ENCODE measurements at places on chromosomes 3 and 15.

DNA sequence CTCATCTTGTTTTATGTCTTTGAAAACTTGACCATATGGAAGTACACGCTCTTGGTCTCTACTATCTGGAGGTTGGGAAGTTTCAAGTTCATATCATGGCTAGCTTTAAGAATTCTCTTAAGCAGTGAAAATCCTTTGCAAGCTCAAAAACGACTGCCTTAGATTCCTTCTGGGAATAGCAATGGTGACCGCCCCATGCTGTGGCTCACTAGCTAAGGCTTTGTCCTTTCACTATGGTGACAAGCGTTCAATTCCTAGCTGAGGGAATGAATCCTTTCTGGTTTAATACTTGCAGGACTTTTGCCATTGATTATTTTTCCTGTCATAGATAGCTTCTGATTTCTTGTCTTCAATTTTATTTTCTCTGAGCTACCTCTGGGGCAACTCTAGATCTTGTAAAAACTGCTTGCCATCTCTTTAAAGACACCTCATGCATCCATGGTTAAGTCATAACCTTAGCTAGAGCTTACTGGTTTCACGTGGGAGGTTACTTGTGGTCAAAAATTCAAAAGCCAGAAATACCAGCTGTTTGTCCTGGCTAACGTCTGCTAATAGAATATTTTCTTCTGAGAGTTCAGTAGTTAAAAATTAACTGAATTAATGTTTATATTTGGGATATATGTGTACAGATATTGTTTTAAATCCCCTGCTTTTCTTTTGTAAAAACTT is 673.4 kb upstream of the CBLB start:
- no peak for DNase-seq

DNA sequence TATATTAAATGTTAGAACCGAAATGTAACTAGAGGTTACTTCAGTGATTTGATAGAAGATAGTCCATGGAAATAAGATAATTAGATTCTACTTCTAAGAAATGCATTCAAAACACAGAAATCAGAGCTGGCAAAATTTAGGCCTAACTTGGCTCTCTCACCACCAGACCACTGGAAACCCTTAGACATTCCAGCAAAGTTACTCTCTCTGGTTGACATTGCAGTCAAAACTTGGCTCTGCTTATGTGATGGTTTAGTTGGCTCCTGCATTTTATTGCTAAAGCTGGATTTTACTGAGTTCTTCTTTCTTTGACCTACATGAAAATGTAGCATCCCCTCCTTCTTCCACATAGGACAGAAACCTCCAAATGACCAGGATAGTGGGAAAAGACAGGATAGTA is 35.4 kb upstream of the CBLB start:
- no peak for DNase-seq

DNA sequence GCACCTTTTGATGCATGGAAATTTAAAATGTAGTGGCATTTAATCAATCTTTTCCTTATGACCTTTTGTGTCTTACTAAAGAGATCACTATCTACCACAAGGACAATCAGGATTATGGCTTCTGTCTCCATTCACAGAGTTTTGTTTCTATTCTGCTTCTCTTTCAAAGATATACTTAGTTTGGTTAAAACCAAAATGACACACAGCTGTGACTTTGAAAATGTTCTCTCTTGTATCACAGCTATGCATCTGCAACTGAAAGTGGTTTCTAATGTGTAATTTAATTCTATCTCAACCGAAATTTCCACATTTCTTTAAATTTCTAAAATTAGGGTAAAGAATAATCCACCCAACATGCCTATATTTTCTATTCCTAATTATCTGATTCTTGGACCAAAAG is 27.7 kb downstream of the HLTF start:
- DNase-seq, result no peak

DNA sequence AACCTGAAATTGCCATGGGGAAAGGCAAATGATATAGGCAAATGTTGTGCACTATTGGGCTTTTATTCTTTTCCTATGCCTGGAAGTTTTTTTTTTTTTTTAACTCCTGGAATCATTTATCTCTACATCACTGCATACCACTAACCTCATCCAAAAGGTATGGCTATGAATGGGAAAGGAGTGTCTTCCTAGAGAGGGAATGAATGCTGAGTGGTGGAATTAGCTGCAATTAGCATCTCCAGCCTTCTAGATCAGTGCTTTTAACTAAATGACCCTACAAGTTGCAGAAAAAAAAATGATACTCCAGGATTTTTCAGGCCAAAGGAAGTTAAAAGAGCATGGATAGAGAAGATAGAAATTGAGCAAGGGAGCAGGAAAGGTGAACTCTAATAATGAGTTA is 429.8 kb upstream of the PDZRN3 start:
- no peak for DNase-seq

GRCh38 chr3:37240170-37240945 is 66.0 kb upstream of the LRRFIP2 start:
- no peak for DNase-seq

DNA sequence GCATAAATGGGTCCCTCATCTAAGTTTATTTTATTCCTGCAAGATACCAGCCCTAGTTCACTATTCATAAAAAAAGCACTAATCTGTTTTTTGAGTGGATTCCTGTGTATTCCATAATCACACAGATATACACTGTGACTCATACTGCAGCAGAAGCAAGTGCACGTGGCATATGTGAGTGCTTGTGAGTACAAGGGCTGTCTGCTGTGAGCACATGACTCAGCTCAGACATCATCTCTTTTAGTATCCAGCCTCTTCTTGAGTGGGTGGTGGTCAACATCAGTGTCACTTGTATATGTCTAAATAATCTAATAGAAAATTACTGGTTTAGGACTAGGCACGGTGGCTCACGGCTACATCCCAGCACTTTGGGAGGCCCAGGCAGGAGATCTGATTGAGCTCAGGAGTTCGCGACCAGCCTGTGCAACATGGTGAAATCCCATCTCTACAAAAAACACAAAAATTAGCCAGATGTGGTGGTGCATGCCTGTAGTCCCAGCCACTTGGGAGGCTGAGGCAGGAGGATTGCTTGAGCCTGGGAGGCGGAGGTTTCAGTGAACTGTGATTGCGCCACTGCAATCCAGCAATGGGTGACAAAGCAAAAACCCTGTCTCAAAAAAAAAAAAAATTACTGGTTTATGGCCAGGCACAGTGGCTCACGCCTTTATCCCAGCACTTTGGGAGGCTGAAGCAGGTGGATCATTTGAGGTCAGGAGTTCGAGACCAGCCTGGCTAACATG is 49.8 kb downstream of the NIPA2 start:
- DNase-seq, result no peak

GRCh38 chr3:59245859-59246501 is 196.2 kb upstream of the CFAP20DC start:
- DNase-seq, result no peak

DNA sequence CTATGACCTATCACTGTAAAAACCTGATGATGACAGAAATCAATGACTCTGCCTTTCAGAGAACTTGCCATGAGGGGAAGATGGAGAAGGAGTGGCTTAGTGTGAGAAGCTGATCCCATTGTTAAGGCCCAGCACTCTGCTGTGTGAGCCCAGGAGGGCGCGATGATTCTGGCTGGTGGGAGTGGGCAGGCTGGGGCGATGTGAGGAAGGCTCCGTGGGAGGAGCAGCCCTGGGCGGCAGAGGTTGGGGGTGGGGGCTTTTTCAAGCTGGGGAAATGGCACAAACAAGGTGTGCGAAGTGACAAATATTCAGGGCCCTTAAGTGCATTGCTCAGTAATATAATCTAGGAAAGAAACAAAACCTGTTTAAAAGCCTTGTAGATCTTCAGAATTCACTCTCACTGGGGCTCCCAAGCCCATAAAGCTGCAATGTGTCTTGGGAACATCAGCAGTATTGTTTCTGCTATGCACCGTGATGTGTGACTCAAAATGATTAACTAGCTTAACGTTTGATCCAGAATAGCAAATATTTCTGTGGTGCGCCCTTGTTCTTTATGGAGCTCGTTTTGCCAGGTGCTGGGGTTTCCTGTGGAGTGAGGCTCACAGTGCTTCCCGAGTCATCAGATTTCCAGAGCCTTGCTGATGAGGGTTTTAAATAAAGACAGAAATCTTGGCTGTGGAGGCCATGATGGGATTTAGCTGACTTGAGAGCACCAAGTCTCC is 141.0 kb downstream of the CHDH start:
- DNase-seq, result no peak

DNA sequence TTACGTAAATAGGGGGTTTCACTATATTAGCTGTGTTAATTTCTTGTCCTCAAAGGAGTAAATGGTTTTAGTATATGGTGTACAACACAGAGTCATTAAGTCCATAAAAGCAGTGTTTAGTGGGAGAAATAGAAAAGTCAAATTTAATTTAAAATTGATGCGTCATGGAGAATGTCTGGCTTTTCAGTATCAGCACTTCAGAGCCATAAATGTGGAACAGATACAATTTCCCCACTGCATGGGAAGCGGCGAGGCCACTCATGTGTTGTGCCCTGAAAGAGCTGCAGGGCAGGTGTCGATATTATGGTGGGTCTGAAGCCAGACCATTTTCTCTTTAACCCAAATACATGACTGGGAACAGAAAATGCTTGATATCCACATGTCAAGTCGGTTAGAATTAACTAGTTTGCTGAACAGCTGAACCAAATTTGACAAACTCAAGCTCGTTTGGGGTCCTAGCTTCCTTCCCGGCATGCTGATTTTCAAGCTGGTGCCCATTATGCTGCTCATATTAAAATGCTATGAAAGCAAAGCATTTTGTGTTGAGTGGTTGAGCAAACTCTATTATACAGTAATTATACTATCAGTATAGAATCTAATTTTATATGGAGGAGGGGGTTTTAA is 364.6 kb upstream of the TBL1XR1 start:
- DNase-seq, result no peak

GRCh38 chr3:169604568-169604967 is 58.9 kb downstream of the MECOM start:
- DNase-seq, result no peak

DNA sequence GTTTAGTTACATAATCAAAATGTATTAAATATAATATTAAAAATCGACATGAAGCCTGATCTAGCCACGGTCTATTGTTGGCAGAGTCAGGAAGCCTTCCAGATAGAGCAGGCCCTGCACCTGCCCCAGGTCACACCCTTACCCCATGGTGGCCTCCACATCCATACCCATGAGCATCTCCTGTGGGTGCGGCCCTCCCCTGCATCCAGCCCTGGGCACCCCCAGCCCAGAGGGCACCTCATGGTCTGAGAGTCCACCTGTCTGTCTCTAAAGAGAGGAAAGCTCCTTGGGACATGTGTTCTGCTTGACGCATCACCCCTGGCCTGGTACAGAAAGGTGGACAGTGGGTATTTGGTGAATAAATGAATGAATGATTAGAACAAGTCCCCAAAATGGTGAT is 37.2 kb upstream of the CSPG4 start:
- no peak for DNase-seq

DNA sequence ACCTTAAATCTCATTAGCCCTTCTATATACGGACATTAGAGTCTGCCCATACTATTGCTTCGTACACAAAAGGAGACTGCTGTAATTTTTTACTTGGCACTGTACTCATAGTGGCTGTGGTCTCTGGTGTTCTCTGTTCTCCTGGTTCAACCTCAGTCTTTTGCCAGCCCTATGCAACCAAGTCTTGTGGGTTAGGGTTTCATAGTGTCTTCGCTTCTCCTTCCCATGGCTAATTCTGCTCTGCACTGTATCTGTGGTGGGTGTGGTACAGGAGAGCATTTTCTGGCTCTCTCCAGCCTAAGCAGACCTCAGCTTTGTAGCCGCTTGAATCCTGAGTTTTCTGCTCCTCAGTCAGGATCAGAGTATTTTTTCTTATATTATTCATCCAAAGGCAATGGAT is 981.2 kb downstream of the SQOR start:
- DNase-seq, result no peak

- no peak for DNase-seq
These were observed 15.7 kb downstream of the FAM81A start for GRCh38 chr15:59453474-59454215.

Data from CMK (cell line).